NCI-H2029 (cell line): ENCODE measurements at places on chromosomes 1 and 21.

DNA sequence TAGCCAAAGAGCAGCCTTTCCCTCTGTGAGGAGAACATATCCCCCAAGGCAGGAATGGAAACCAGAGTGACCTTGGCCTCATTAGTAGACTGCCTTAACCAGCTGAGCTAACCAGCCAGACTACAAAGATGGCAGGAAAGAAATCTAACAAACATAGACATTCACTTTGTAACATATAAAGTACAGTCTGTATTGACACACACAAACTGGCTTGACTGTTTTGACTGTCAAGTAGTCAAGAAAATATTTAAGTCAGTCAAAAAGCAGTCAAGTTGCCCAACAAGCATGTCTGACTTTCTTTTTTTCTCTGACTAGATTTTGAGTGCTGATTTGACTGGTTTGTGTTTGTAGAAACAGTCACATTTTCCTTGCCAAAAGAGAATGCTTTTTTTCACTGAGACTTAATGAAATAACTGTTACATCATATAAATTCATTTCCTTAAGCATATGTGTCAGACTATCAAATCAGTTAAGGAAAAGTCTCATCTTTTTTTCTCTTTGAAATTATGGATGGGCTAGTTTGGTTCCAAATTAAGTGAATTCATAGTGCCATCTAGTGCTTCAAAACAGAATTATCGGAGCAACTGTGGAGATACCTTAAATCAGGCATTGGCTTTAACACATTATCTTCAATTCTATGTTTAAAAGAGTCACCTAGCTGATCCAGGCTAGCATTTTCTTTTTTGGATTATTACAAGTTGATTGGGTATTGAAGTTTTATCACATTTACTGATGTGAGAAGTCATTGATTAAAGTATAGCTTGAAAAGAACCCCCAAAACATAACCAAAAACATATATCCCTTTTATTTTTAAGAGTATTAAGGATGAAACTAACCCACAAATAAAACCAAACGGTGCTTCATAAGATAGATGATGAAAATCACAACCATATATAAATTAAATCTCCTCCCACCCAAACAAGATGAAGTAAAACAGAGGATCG lies 75.0 kb downstream of the ATP6V1G3 start:
- DNase-seq: no peak

GRCh38 chr1:86858524-86859261 lies 55.2 kb downstream of the SELENOF start:
- no peak for DNase-seq

- DNase-seq: no peak
Observed at GRCh38 chr1:12345350-12346217, 115.8 kb downstream of the VPS13D start.

DNA sequence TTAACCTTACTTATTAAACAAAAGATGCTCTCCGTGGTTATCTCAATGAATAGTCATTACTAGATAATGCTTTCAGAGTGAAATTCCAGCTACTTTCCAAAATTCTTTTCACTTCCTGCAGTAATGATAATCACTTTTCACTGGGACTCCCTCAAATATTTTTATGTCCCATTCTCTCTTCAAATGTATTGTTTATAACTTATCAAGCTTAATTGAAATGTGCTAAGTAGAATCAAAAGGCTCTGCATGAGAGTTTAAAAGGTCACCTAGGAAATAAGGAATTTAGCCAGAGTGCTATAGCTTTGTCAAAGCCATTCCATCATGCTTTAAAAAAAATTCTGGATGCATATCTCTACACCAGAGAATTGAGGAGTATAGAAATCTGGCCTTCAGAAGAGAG lies 106.4 kb downstream of the ODF2L start:
- DNase-seq: no peak

GRCh38 chr1:39489567-39490239 lies 1.7 kb upstream of the BMP8A start:
- no peak for DNase-seq

GRCh38 chr1:183061194-183061593 lies 38.0 kb downstream of the LAMC1 start:
- DNase-seq: no peak

- peak; percentile 43 for DNase-seq
Observed at GRCh38 chr1:160834945-160835565, 27.6 kb downstream of the CD244 start.

GRCh38 chr1:18348354-18348753 lies 132.4 kb upstream of the KLHDC7A start:
- DNase-seq: no peak

- no peak for DNase-seq
Observed at GRCh38 chr1:111620441-111620971, 917 bp downstream of the RAP1A start.

DNA sequence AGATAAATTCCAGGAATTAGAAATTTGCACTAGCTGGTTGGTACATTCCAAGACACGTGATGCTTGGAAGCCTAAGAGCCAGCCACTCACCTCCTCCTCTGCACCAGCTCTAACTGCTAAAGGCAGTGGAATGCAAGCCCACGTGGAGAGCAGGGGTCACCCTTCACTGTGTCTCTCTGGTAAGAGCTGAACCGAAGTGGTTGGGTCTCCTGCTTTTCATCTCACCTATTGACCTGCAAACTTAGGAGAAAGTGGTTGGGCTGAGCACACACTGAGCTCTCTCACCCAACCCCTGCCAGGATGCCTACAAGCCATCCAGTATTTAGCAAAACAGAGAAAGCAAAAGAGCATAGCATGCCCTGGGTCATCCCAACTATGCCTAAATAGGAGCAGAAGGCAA lies 19.3 kb downstream of the HAO2 start:
- no peak for DNase-seq

DNA sequence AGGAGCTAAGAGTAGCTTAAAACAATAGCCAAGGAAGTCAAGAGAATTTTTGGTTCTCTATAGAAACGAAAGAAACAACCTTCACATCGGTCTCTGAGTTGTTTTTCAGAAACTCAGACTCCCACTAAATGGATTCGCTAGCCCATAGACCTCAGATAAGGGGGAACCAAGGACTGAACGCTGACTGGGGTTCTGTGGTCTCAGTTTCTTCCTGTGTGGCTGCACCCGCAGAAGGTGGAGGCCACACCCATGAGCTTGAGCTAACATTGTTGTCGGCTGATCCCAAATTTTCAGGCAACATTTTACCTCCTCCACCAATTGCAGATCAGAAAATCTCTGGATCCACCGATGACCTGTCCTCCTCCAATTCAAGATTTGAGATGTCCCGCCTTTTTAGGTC lies 456.1 kb downstream of the AJAP1 start:
- DNase-seq: no peak

DNA sequence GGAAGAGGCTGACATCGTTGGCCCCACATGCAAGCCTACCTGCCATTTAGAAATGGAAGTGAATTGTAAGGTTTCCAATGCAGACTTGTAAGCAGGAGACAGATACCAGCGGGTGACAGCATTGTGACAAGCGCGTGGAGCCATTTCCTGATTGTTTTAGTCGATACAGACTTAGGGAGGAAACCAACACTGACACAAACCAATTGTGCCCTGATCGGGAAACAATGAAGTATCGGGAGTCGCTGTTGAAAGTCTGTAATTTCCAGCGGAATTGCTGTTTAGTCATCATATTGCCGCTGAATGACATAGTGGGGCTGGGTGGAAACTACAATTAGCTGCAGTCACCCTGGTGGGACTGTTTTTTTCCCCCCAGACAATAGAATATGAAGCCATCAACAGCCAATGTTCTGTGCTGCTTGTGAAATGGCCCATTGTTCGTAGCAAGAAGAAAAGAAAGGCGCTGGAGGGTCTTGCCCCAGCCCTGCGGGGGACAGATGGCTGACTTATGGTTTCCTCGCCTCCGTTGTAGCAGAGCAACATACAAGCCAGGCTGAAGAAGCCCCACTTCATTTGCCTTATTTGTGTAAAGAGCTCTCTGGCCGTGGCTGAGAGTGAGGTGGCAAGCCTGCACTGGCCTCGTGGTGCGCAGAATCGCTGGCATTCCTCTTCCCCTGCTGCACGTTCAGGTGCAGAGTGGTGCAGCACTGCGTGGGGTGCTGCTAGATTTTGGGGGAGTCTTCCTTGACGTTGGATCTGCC lies 462.7 kb downstream of the CAMTA1 start:
- DNase-seq: no peak

DNA sequence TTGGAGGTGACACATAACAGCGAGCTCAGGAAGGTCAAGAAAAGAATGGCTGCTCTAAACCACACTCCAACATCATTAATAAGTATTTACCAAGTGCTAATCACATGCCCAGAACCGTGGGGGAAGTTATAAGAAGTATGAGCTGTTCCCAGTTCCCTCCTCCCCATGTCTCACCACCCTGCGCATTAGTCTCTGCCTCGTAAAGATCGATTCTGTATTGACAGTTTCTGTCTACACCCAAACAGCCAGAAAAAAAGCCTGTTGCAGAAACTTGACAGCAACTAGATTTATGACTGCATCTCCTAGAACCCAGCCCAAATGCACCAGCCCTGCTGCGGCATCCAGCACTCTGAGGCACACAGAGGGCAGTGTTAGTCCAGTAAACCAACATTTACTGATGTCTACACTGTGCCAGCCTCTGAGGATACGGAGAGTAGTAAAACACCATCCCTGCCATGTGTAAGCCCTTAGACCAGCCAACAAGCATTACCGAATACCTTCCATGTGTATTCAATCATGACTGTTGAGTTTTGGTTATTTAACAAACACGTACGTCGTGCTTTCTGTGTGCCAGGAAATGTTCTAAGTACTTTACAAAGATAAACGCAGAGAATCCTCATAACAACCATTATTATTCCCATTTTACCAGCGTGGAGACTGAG lies 63.6 kb upstream of the ZBTB40 start:
- DNase-seq: no peak

GRCh38 chr21:37514038-37514667 lies 147.6 kb downstream of the DYRK1A start:
- no peak for DNase-seq

DNA sequence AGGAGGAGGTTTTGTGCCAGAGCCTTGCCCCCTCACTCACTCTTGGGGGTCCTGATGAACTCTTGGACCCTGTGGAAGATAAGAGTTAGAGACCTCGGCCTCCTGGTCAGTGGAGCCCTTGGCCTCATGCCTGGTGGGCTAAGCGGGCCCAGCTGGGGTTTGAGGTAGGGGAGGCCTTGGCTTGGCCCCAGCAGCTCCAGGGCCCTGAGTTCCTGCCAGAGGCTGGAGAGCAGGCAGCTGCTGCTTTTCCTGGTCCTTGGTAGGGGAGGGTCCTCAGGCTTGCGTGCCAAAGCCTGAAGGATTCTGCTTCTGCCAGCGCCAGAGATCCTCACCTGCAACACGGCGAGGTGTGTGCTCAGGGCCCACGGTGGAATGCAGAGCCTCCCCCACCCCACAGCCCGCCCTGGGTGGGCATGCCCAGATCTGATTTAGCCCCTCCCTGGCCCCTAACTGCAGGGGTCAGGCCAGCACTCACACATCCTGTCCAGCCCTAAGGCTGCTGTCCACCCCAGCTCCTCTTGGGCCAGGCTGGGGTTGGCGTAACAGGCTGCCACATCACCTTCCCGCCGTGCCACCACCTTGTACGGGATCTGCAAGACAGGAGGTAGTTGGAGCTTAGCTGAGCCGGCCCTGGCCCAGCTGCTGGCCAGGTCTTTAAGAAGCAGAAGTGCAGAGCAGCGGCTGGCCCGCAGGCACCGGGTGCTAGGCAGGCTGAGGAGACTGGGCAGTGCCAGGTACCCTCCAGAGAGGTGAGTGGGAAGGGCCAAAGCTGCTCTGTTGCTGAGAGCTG lies 4.7 kb downstream of the GALE start:
- DNase-seq: no peak

- DNase-seq: no peak
Observed at GRCh38 chr1:67759066-67759465, 74.1 kb downstream of the GADD45A start.
